Activated CD4-positive, CD25-positive, alpha-beta regulatory T cell (primary cell): ENCODE measurements at places on chromosomes 2 and 18.

- peak; percentile 14 for DNase-seq
Observed at GRCh38 chr2:161077367-161078210, 82.6 kb upstream of the TANK start.

- no peak for DNase-seq
Observed at GRCh38 chr18:7459851-7460770, 107.0 kb upstream of the PTPRM start.

DNA sequence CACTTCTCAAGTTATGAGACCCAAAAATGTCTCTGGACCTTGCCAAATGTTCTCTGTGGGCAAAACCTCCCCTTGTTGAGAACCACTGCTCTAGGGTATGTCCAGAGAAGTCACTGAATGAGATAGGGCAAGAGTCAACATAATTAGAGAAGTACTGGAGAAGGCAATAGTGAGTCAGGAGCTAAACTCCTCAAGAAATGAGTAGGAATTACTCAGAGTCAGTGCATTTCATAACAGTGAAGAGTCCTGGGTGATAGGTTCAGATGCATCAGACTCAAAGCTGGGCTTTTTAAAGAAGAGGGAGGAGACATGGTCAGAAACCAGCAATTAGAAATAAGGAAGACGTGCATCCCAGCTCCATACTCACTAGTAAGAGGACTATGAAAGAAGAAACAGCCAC is 38.6 kb upstream of the IHH start:
- no peak for DNase-seq

GRCh38 chr2:160156100-160156499 is 44.0 kb downstream of the ITGB6 start:
- no peak for DNase-seq

GRCh38 chr2:58698620-58699019 is 457.5 kb upstream of the FANCL start:
- DNase-seq, result no peak

DNA sequence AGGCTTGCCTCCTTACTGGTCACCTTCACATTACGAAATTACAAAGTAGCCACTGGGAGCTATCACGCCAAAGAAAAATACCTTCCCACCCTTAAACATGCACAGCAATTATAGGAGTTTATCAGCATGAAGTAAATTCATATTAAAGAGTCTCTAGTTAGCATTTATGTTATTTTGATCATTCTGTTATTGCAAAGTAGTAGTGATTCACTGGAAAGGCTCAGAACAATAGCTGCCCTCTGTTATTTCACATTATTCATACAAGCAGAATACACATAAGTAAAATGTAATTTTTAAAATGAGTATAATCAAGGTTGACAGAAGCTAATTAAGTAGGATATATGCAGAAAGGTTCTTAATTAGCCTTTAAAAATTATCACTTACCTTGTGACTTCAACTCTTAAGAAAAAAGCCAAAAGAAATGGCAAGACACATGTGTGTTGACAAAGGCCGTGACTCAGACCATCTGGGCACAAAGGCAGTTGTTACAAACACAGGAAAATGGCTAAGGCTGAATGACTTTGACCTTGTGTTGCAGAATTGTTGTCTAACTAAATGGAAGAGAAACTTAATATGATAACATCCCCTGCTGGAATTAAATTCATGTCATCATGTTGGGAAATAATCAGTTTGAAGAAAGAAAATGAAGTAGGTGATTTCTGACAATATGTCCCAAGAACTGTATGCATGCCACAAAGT is 108.3 kb downstream of the ARL6IP6 start:
- DNase-seq, result no peak

DNA sequence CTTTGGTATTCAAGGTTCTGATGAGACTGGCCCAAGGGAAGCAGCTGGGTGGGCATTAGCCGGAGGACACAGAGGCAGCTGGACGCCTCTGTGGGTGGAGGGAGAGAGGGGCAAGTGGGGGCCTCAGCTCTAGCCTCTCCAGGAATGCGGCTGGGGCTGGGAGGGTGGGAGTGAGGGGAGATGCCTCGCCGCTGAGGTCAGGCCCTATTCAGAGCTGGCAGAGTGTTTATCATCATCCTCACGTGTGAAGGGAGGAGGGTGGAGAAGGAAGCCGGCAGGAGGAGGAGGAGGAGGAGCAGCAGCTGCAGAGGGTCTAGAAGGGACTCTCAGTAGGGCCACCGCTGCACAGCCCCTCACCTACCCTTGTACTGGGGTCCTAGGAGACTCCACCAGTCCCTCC is 43.1 kb downstream of the TNS1 start:
- DNase-seq, result no peak

DNA sequence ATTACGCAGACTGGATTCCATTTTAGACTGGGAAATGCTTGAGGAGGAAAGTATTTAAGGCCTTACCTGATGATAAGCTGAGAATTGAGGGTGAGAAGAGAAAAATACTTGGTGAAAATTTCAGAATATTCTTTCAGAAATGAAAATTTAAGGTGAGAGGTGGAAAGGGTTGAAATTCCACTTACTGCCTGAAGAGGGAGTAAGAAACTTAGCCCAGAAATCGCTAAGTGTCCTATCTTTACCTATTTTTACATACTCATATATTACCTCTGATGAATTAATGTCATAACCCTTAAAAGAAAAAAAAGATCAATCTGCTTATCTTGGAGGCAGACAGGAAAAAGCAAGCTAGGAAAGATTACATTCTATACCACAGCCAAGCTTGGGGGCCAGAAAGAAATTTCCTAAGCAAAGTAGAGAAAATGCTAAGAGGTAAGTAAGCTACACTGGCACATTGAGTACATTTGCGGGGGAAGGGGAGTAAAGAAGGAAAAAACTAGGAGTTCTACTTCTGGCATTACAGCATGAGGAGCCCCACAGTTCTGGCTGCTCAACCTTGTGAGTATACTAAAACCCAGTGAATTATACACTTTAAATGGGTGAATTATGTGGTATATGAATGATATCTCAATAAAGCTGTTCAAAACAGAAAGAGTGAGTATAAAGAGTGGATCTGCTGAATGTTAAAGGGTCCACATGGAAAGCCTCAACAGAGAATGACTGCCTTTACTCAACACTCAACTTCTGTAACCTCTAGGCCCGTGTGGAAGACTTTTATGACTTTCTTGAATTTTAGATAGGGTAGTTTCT is 33.8 kb downstream of the SMC6 start:
- no peak for DNase-seq

DNA sequence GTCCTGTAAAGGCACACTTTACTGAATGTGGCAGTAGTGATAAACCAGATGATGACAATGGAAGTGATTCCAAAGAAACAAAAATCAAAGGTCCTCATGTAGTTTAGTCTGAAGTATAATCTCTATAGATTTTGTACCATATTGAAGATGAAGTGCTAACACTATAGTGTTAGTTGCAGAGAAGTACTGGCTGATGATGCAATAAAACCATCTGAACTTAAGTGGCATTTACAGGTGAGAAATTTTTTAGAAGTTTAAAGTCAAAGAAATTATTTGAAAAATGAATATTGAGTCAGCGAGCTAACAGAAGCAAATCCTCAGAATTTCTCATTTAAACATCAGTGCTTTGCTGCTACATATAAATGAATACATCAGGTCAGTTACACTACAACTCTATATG is 43.1 kb upstream of the RMDN2 start:
- DNase-seq, result no peak

- no peak for DNase-seq
Observed at GRCh38 chr2:28340312-28341202, 52.1 kb upstream of the FOSL2 start.

DNA sequence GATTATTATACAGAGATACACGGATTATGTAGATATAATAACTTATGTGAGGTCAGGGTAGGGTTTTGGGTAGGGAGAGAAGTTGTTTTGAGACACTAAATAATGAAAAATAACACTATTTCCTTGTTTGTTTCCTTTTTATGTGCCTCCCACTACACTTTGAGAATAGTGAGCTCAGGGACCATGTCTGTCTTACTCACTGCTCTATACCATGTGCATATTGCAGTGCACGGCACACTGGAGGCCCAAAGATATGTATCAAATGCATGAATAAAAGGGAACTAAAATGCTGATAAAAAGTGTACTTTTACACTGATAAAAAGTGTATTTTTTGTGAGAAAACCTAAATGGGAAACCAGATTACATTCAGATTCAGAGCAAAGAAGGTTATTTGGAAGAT is 151.4 kb upstream of the NABP1 start:
- no peak for DNase-seq

- no peak for DNase-seq
Observed at GRCh38 chr2:227415538-227416424, 28.0 kb upstream of the SCYGR1 start.

- no peak for DNase-seq
Observed at GRCh38 chr2:167212014-167212648, 323.9 kb downstream of the XIRP2 start.

GRCh38 chr2:39608686-39609441 is 56.9 kb upstream of the TMEM178A start:
- no peak for DNase-seq

DNA sequence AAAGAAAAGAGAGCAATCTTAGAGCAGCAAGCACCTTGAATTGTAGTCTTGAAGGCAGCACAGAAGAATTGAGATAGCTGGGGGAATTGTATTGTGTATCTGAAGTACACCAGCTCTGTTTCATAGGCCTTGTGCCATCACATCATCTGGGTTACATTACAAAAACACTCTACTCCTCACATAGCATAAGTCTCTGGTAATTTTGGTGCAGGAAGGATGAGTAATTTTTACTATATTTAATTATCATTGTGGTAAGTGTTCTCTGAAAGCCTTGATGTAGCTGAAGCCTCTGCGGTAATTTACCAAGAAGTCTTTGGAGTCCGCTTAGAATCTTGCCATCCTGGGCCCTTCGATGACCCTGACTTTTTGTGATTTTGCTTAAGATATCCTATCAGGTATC is 291.1 kb downstream of the ARHGAP15 start:
- DNase-seq, result no peak

GRCh38 chr2:149330127-149331022 is at the start of gene LYPD6:
LYPD6 (plus strand) TSS chr2:149330587; CDS start chr2:149437709, 107,122 bp downstream.
- DNase-seq, result no peak

- no peak for DNase-seq
Observed at GRCh38 chr2:159111346-159111927, 143.0 kb downstream of the TANC1 start.

DNA sequence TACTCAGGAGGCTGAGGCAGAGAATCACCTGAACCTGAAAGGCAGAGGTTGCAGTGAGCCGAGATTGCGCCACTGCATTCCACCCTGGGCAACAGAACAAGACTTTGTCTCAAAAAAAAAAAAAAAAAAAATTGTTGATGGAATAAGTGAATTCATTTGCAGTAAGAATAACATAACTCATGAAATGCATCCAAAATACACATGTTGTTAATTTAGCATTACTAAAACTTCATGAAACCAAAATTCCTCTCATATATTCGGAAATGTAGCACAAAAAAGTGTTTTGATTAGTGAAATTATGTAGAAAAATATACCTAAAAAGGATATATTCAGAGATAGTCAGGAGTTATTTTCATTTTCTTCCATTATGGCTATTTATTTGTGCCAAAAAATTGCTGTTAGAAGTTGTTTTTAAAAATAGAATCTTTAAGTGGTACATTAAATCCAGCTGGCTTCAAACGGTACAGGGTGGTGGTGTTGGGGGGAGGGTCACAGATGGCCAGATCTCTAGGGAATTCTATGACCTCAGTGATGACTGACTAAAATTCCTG is 78.2 kb upstream of the UGP2 start:
- DNase-seq, result no peak

GRCh38 chr18:36582988-36583745 is 245.6 kb downstream of the TPGS2 start:
- no peak for DNase-seq

DNA sequence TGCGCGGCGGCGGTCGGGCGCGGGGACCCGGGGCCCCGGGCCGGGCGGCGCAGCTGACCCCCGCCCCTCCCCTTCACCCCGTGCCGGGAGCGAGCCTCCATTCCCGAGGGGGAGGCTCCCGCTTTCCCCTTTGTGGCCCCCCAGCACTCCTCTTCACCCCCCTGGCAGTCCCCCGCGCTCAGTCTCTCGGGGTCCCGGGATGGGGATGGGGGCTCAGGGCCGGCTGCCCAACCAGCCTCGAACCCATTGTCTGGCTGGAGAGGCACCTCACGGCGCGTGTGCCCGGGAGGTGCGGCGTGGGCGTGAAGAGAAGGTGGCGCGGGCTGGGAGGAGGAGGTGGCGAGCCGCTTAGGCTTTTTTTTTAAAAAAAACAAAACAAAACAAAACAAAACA is 748 bp downstream of the FMNL2 start:
- no peak for DNase-seq

GRCh38 chr2:96202152-96202854 is 6.3 kb downstream of the STARD7 start:
- no peak for DNase-seq

DNA sequence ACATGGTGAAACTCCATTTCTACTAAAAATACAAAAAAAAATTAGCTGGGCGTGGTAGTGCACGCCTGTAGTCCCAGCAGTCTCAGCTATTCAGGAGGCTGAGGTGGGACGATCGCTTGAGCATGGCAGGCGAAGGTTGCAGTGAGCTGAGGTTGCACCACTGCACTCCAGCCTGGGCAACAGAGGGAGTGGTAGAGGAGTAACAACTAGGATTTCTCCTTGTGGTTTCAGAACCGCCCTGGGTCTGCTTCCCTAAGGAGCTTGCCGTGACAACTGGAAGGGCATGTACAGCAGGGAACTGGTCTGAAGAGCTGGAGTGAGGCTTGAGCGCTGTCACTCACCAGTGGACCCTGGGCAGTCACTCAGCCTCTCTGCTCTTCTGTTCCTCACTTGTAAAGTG is 29.1 kb downstream of the REEP1 start:
- no peak for DNase-seq

DNA sequence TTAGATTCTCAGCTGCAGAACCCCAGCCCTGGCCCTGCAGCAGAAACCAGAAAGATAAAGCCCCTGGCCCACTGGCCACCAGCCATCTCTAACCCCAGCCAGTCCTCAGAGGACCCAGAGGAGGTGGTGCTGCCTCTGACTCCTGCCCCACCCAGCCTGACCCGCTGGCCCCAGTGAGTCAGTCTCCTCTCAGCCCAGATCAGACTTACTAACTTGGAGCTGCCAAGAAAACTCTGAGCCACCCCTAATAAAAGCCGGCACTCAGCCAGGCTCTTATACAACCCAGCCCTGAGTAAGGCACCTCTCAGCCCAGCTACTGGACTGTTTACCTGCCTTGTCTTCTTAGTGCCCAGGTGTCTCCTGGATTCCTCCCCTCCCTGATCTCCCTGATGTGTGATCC is 2.0 kb downstream of the SLC14A2 start:
- no peak for DNase-seq

DNA sequence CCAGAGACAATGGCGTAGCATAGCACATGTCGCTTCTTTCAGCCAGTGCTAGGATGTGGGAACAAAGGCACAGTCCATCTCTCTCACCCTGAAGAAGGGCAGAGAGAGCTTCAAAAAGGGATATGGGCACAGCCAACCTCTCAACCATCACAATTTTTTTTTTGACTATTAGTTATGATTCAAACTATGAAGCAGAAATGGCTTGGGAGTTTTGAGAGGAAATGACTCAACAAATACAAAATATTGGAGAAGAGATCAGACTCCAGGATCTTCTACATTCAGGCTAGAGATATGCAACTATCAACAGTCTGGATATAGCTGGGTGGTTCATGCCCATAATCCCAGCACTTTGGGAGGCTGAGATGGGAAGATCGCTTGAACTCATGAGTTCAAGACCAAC is 109.1 kb downstream of the MCFD2 start:
- no peak for DNase-seq

GRCh38 chr2:10524851-10525572 is 76.9 kb upstream of the ODC1 start:
- no peak for DNase-seq

GRCh38 chr2:109304242-109304641 is 175.2 kb downstream of the SH3RF3 start:
- no peak for DNase-seq
